HAP-1 (cell line): ENCODE measurements at places on chromosomes 3 and 15.
A peak's percentile ranks its signal among the peaks of the same experiment; 100 is the strongest.

GRCh38 chr3:177726807-177727206 is 529.5 kb upstream of the TBL1XR1 start:
- DNase-seq, result no peak

DNA sequence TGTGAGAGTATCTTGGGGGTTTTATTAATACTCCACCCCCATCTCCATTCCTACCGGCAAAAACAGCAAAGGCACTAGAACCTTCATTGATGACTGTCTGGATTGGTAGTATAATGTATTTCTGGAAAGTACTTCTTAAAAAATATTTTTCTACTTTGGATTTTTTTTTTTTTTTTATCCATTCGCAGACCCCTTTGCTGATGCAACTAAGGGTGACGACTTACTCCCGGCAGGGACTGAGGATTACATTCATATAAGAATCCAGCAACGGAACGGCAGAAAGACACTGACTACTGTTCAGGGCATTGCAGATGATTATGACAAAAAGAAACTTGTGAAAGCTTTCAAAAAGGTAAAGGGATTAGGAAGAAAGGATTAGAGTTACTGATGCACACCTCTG is 1.2 kb downstream of the EIF1B start:
- peak; percentile 19 for DNase-seq

DNA sequence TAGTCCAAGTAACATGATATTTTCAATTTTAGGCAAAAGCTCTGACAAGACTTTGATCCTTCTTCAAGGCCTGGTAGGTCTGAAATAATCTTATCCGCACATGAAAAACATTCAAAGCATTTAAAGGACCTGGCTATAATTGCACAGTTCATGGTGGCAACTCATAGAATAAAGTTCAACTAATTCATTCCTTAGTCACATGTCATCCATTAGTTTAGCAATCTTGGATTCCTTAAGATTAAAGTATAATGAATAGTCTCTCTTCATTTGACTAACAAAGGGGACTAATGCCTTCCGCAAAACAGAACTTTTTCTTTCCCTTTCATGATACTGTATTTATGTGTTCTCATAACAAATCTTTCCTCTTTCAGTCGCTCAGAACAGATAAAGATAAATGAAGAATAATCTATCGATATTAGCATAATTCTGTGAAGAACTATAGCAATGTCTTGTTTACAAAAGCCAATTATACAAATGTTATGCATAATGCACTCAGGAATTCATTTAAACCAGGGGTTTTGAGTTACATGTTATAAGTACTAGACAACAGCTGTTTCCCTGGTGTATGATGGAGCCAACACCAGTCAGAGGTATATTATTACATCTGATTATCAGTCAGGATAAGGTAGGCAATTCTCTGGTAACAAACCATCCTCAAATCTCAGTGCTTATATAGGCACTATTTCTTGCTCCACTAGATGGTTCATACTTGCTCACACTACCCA is 172.5 kb downstream of the POTEB3 start:
- no peak for DNase-seq

GRCh38 chr15:56344336-56344735 is 20.9 kb upstream of the TEX9 start:
- no peak for DNase-seq

DNA sequence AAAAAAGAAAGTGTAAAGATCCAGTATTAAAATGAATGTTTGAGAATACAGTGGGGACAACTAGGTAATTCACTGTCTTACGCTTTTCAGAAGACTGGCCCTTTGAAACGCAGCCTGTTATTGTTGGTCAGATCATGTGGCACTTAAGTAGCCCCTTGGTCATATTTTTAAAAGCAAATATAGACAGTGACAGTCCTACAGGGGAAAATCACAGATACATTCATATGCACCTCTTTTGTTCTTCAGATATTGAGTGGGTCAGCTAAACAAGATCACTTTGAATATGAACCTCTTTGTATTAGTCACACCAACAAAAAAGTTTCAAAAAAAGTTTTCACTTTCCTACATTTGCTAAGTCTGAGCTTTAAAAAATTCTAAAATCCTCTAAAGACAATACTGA is 36.0 kb downstream of the TIGIT start:
- DNase-seq, result no peak

DNA sequence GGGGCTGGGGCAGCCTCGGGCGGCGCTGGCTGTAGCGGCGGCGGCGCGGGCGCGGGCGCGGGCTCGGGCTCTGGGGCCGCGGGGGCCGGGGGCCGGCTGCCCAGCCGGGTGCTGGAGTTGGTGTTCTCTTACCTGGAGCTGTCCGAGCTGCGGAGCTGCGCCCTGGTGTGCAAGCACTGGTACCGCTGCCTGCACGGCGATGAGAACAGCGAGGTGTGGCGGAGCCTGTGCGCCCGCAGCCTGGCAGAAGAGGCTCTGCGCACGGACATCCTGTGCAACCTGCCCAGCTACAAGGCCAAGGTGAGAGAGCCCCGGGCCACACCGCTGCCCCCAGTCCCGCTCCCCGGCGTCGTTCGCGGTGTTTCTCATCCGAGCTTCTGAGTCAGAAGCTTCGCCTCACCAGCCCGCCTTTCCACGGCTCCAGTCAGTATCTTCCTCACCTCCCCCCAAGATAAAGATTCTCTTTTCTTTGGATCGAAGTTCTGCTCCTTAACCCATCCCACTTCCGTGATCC is 600 bp downstream of the FBXO45 start:
- no peak for DNase-seq

DNA sequence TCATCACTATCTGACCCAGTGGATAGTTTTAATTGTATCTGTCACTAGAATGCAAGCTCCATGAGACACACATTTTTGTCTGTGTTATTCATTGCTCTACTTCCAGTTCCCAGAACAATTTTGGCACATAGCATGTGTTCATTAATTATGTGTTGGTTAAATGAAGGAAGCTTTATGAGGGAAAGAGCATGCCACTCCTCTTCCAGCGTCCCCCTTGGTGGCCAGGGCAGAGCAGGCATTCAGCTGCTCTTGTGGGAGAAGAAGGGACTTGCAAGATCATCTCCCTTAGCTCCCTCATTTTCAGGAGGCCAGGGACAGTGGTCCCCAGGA is 489 bp upstream of the GALNT15 start:
- DNase-seq, result no peak

GRCh38 chr15:100995471-100996430 is 76.6 kb downstream of the LRRK1 start:
- DNase-seq, result no peak

DNA sequence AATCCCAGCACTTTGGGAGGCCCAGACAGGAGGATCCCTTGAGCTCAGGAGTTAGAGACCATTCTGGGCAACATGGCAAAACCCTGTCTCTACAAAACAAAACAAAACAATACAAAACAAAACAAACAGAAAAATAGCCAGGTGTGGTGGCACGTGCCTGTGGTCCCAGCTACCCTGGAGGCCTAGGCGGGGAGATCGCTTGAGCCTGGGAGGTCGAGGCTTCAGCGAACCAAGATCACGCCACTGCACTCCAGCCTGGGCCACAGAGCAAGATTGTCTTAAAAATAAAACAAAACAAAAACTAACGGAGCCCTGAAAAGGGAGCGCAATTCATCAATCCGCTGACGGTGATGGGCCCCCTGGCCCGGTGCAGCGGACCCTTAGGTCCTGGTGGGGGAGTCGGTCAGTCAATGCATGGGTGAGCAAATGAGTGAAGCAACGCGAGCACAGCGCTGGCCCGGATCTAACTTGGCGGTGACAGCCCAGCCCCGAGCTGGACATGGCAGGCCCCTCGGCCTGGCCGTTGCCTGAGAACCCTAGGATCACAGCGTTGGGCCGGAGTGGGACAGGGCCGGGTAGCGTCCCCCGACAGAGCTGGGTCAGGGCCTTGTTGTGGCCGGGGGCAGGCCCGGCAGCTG is 52.4 kb upstream of the BLM start:
- DNase-seq, result no peak

DNA sequence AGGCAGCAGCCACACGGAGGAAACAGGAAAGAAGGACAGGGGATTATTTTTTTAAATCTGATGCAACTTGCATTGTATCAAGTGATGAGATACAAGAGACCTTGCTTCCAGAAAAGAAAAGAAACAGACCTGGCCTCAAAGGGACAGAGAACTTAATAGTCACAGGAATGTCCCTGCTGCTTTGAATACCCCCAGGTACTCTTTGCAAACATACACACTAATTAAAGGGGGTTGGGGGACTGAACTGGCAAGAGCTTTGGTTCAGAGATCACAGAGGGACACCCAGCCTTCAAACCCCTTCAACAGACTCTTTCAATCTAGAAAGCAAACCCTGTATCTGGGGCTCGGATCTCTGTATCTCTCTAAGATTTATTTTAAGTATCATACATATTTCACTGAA is 18.0 kb downstream of the TNIK start:
- no peak for DNase-seq

DNA sequence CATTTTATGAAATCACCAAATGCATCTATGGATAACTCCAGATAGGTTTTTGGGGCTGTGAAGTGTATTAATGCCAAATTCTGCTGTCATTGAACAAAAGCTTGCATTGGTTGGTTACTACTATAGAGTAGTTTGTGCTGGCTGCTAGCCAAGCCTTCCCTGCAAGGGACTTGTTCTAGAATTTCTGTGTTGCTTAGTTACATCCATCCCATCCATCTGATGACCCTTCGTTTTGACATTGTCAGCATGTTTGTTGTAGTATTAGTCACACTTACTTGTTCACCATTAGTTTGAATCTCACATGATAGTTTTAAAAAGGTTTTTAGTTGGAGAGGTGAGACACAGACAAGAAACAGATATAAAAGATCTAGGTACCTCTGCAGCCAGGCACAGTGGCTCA is 7.0 kb upstream of the NIPA2 start:
- DNase-seq, result no peak

DNA sequence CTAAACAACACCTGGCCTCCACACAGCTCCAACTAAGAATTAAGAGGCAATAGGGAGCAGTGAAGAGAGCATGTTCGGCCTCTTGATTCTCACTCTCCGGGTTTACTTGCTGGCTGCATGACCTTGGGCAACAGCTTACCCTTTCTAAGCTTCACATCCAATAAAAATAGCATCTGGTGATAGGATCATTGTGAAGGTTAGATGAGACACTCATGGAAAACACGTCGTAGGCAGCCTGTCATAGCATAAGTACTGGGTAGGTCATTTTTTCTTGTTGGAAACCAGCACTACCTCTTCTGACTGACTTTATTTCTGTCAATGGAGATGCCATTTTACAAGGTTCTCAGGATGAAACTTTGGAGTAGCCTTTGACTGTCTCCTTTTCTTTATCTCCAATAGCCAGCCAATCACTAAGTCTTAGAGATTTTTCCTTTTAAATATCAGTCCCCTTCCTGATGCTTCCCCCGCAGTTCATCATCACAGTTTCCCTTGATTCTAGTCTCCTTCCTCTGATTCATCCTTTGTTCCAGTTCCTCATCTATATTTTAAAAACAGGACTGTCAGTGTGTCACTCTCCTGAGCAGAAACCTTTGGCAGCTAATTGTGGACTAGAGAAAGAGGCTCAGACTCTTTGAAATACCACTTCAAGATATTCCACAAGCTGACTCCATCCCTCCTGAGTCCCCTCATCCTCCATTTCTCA is 271.5 kb downstream of the SLC9A9 start:
- no peak for DNase-seq

- peak; percentile 74 for DNase-seq
Measured at GRCh38 chr15:51737522-51738305, at the start of gene LYSMD2. TSS of gene LYSMD2 (minus strand) at chr15:51737655. CDS start at chr15:51737622, 33 bp downstream.

- no peak for DNase-seq
Measured at GRCh38 chr3:72451841-72452240, 396.4 kb downstream of the SHQ1 start.

- DNase-seq, result no peak
Measured at GRCh38 chr3:88963003-88963402, 144.4 kb upstream of the EPHA3 start.

DNA sequence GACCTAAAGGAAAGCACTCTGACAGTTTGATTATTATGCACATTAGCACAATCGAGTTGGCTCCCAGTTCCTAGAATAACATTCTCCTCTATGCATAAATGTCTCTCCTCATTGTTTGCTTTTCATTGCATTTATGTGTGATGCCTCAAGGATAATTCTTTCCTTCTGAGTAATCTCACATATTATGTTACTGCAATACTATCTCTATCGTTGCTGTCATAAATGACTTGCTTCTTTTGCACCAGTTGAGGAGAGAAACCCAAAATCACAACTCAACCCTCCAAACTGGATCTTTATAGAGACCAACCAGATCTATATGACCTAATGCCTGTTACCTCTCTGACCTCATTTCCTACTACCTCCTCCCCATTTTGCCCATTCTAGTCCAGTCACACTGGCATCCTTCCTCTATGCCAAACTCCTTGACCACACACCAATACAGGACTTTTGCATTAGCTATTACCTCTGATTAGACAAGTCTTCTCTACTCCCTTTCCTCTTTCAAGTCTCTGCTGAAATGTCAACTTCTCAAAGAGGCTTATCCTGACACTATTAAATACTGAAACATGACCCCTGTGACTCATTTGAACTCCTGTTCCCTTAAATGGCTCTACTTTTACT is 1026.0 kb downstream of the TUSC7 start:
- DNase-seq, result peak; percentile 19

- no peak for DNase-seq
Measured at GRCh38 chr3:186176373-186176990, 67.6 kb upstream of the ETV5 start.

DNA sequence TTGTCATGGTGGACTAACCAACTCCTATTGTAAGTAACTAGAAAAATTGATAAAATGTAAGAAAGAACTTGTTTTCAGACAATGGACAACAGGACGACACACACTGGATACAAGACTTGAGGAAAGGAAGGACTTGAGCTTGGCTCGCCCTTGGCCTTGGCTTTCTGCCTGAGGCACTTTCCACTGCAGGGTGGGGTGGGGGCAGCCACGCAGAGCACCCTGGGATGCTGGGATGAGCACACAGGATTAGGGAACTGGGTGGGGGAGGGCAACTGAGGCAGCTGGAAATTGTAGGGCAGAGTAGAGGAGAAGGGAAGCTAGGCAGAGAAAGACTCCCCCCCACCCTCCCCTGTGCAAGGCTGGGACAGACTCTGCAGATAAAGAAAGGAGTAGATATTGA is 25.5 kb upstream of the HHATL start:
- no peak for DNase-seq

- DNase-seq, result no peak
Measured at GRCh38 chr15:39251413-39252133, 329.3 kb upstream of the THBS1 start.

DNA sequence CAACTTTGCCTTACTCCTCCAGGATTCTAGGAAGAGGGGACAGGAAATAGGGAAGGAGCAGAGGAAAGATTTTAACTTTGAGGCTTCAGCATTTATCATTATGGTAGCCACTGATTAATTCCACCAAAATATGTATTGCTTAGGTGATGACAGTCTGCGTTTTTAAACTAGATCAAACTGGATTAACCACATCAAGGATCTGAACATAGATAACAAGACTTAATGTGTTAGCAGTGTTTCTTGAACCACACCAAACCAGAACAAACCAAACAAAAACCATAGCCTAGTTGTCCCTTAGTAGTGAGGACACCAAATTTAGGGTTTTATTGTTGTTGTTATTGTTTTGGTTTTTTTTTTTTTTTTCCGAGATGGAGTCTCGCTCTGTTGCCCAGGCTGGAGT is 113.5 kb upstream of the LMOD3 start:
- DNase-seq, result no peak
